Stimulated activated effector memory CD8-positive, alpha-beta T cell treated with anti-CD3 and anti-CD28 coated beads, Interleukin-12 subunit alpha, Interleukin-12 subunit beta, amount 100 ng/mL, for 72 hours (primary cell): ENCODE measurements at places on chromosomes 3 and 15.

DNA sequence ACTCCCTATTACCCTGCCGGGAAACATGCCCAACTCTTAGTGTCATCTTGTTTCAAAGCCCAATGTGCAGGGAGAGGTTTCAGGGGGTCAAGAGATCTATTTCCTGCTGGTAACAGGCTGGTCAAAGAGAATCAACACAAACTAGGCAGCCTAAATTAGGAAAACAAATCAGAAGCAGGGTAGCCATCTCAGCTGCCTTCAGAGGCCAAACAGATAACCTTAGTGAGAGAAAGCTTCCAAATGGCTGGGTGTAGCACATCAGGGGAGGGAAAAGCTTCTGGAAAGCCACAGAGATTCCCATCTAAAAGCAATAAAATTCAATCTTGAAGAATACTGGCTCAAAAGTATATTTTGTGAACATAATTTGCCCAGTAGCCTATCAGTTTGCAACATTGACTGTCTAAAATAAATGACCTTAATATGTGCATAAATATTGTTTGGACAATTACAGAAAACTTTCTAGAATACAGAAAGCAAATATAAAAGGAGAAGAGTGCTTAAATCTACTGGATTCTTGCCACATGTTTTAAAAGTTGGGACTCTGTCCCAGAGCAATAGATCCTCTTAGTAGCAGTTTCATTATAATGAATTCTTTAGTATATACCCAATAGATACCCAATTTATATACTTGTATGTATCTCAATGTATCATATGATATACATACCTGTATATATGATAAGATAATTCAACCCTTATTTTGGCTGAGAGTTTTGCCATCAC lies 371.9 kb upstream of the RARB start:
- no peak for DNase-seq

- DNase-seq = no peak
Measured at GRCh38 chr15:68781766-68782588, 38.7 kb downstream of the ANP32A start.

- DNase-seq = no peak
Measured at GRCh38 chr3:14497321-14497720, 42.8 kb downstream of the GRIP2 start.

- DNase-seq = no peak
Measured at GRCh38 chr3:51716805-51717204, 9.9 kb downstream of the GRM2 start.

GRCh38 chr3:9211155-9211950 lies 38.1 kb downstream of the SRGAP3 start:
- no peak for DNase-seq

DNA sequence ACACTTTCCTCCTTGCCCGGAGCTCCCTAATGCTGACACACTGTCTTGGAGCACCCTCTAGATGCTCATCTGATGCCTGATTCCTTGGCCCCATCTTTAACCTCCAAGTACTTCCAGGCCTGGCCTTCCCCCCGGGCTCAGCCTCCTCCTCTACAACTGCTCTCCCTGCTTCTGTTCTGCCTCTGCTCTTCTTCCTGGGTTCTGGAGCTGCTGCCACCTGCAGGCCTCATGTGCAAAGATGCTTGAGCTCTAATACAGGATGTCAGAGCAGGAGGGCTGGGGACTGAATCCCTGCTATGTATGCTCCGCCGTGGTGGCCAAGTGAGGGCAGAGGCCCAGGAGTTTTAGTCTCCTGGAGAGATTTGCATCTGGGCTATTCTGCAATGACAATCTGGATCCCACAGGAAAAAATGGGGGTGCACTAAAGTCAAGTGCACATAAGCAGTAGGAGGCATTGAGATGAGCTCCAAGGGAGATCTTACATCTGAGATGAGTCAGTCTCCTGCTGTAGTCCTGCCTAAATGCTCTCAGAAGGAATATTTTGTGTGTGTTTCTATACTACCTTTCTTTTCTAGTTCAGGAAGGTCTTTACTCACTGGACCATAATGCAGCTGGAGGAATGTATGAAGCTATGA lies 296.3 kb downstream of the UACA start:
- DNase-seq = no peak

DNA sequence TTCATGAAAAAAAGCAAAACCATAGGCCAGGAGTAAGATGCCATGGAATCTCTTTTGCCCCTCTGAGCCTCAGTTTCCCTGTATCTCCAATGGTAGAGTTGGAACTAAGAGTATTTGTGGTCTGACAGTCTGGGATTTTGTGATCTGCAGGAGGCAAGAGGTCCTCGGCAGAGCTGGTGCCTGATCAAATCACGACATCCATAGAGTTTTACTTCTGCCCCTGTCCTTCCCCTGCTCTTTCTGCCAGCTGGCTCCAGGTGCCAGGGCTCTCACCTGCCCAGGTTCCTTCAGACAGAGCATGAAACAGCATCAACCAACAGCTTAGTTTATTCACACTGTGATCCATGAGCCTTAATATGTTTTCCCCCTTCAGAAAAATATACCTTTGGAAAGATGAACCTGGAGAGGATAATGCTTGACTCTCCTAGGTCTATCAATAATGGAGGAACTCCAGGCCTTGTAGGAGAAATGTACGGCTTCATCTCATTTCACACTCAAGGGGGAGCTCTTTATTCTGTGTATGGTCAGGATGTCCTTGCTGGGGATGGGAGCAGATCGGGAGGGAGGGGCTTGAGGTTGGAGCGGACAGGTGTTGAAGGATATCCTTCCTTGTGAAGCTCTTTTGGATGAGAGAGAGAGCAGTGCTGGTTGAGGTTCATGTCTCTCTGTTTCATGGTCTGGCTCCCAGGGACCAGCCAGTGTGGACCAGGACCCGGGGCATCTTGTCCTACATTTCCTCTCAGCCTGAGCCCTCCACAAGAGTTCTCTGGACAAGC lies 309.9 kb downstream of the RPLP1 start:
- no peak for DNase-seq

DNA sequence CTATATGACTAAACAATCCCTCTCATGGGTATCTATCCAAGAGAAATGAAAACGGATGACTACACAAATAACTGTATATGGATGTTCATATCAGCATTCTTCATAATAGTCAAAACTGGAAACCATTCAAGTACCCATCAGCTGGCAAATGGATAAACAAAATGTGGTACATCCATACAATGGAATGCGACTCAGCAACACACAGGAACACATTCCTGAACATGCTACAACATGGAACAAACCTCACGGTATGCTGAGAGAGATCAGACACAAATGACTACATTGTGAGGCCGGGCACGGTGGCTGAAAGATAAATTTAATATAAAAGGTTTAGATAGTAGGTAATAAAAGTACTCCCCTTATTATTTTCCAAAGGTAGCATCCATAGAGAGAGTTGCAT lies 42.6 kb downstream of the CCR4 start:
- no peak for DNase-seq

GRCh38 chr3:65448120-65448519 lies 590.6 kb downstream of the MAGI1 start:
- DNase-seq = no peak

GRCh38 chr15:41337047-41337446 lies 4.4 kb downstream of the NUSAP1 start:
- no peak for DNase-seq

GRCh38 chr15:80679167-80679803 lies 15.8 kb upstream of the ABHD17C start:
- DNase-seq = no peak

- DNase-seq = no peak
Measured at GRCh38 chr15:35166730-35167359, 81.8 kb upstream of the NANOGP8 start.

GRCh38 chr3:152505926-152506325 lies 237.2 kb downstream of the MBNL1 start:
- DNase-seq = peak; percentile 58

- DNase-seq = no peak
Measured at GRCh38 chr3:134485075-134485717, 589 bp downstream of the ANAPC13 start.

DNA sequence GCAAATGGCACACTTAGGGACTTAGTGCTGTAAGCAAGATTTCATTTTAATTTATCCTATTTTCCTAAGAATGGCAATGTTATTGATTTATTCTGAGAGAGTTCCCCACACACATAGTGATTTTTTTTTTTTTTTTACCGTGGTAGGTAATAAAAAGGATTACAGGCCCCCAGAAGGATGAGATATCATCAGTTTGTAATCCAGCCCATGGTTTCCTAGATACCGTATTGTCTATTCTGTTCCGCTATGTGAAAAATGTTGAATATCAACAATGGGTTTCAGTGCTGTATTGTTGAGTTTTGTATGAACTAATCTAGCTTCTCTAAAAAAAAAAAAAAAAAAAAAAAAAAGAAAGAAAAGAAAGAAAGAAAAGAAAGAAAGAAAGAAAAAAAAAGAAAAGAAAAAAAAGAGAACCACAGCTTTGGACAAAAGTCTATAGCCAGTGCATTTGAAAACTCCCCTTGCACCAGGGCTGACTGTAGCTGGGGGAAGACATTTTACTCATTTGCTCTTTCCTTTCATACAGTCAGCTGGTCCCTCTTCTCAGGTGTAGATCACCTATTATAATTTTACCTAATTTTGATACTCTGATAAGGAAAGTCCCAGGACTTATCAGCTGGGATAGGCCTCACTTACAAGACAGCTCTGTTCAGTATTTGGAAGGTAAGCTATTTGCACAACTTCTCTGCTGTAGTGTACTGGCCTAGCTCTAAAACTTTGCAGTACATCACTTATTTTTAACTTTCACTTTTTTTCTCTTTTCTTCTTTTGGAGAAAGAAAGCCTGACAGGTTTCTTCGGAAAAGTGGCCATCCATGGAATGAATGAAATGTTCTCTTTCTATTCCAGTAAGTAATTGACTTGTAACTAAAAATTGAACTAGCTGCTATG lies 101.4 kb upstream of the SOX2 start:
- DNase-seq = no peak

GRCh38 chr3:55765398-55765797 lies 278.3 kb upstream of the WNT5A start:
- no peak for DNase-seq

GRCh38 chr3:52222319-52223221 lies 2.9 kb downstream of the TLR9 start:
- no peak for DNase-seq

- no peak for DNase-seq
Measured at GRCh38 chr3:159813822-159814531, 174.7 kb upstream of the IL12A start.

DNA sequence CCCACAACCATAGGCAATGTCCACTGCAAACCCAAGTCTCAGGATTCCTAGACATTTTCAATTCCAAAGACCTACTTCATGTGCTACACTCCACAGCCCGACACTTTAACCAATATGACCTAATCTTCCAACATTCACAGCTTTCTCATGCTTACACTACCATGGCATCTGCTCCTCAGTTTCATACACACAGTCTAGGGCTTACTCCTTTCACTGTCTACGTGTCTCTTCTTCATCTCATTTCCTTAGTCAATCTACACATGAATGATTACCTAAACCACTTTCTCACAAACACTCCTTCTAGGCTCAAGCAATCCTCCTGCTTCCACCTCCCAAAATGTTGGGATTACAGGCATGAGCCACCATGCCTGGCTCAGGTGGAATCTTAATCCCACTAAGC lies 106.3 kb downstream of the STAG1 start:
- no peak for DNase-seq

DNA sequence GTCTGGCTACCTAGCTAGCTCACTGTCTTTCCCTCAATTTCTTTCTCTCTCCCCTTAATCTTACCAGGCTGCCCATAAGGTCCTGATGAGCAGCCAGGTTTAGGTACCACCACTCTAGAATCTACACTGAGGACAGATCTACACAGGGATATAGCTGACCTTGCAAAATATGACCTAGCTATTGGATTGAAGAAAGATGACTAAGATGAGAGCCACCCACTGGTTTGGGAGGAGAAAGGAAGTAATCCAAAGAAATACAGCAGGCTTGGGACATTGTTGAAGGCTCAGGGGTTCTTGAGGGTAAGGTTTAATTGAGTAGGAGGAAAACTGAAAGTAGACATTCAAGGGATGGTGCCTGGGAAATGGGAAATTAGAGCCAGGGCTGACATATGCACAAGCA lies 142.0 kb upstream of the TMC3 start:
- DNase-seq = no peak

GRCh38 chr15:77473328-77473727 lies 52.6 kb downstream of the HMG20A start:
- no peak for DNase-seq

- DNase-seq = no peak
Measured at GRCh38 chr15:74511583-74511982, 29.4 kb upstream of the ARID3B start.

DNA sequence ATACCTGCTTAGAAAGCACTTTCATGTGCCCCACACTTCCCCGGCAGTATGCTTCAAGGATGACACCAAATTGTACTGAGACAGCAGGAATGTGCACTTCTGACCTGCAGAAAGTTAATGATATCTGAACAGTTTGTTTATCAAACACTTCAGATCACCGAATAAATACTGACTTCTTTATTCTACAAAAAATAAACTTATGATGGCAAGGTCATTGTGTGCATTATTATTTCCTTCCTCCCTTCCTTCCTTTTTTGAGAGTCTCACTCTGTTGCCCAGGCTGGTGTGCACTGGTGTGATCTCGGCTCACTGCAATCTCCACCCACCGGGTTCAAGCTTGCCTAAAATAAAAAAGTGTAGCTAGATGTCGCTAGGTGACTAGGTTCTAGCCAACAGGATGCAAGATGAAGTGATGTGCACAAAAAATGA lies 80.3 kb downstream of the FAIM start:
- DNase-seq = no peak

GRCh38 chr15:59741274-59741906 lies 52.3 kb upstream of the BNIP2 start:
- no peak for DNase-seq

GRCh38 chr3:28242519-28242918 lies 1.1 kb downstream of the CMC1 start:
- no peak for DNase-seq

GRCh38 chr3:32391643-32392535 lies at the start of gene CMTM7:
Gene CMTM7 (plus strand): TSS chr3:32391853. CDS start chr3:32391907, 54 bp downstream.
- DNase-seq = peak; percentile 83

DNA sequence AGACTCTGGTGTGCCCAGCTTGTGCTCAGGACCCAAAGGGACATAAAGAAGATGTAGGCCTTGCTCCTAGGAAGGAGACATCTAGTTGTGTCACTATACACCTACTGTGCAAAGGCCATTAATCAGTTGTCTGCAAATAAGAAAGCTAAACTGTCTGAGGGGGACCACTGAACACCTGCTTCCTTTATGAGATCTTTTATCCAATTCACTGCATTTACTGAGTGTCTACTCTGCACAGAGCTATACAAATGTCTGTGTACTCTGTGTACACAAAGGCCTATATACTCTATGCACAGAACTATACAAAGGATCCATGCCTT lies 124.8 kb downstream of the CTNNB1 start:
- no peak for DNase-seq

- no peak for DNase-seq
Measured at GRCh38 chr15:54820098-54820497, 376.6 kb downstream of the RSL24D1 start.

DNA sequence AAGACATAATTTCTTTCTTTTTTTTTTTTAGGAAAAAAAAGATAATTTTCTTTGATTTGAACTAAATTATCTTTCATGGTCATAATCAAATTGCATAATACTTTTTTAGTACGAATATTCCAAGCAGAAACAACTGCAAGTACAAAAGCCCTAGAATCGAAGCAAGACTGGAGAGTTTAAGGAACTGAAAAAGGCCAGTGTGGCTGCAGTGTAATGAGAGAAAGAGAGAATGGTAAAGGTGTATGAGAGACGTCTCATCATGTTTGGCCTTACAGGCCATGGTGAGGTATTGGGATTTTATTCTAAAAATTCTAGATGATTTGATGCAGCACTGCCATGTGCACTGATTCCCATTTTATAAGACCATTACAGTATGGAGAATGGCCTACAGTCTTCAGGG lies 180.9 kb downstream of the SUCNR1 start:
- DNase-seq = no peak
